ENCODE measurements at places on chromosomes 5 and 9.
A peak's percentile ranks its signal among the peaks of the same experiment; 100 is the strongest.

DNA sequence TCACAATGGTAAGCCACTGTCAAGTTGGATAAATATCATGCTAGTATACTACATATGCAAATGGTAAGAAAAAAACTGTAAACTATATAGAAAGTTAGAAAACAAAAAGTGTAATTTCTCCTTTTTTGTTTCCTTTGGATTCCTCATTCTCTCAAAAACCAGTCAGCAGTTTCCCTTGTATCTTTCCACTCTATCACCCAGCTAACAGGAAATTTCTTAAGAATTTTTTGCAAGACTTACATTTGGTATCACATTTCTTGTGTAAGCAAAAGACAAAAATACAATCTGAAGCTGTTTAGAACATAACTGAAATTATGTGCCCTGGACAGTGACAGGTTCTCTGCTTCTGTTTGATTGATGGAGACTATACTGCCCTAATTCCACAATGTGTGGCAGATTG is 25.2 kb upstream of the MSH3 start:
- DNase-seq, result no peak

DNA sequence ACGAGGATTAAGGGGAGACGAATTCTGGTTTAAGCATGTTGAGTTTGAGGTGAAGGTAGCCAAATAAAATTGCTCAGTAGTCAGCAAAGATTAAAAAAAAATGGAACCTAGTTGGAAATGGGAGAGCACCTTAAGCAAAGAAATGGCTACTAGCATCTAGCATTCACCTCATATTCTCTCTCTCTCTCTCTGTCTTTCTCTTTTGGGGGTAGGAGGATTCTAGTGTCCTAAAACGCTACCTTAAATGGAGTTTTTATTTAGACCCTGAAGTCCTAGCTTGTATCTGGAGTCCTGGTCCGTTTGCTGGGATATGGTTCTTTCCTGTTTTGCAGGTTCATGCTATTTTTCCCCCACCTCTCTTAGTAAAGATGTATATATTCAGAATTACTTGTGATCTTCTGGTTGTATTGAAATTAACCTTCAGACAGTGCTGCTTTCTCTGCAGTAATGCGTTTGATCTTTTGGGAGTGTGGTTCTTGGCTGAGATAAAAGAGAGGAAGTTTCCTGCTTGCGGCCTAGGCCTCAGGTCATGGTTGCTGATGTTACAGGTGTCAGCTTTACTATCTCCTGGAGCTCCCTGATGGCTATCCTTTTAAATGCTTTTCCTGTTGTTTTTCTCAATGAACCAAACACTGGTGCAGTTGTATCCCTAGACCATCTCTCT is 8.0 kb downstream of the TGFBR1 start:
- no peak for DNase-seq

GRCh38 chr9:136616948-136617695 is 45.6 kb upstream of the EGFL7 start:
- no peak for DNase-seq

- DNase-seq, result no peak
Measured at GRCh38 chr9:108784998-108785397, 70.8 kb downstream of the ACTL7B start.

- DNase-seq, result no peak
Measured at GRCh38 chr5:168123631-168124528, 167.6 kb upstream of the WWC1 start.

DNA sequence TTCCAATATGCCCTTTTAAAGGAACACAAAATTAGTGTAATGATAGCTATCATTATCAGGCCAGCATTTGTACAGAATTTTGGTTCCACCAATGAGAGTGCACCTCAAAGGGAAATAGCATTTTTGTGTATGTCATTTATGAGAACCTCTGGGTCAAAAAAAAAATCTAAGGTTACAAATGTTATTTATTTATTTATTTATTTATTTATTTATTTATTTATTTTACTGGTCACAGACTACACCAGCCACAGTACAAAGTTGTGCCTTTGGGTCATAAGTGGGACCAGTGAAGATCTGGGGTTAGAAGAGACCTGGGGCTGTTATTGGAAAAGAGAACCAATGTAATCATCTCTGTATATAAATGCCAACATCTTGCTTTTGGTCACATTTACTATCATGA is 523.9 kb downstream of the CETN3 start:
- DNase-seq, result no peak

DNA sequence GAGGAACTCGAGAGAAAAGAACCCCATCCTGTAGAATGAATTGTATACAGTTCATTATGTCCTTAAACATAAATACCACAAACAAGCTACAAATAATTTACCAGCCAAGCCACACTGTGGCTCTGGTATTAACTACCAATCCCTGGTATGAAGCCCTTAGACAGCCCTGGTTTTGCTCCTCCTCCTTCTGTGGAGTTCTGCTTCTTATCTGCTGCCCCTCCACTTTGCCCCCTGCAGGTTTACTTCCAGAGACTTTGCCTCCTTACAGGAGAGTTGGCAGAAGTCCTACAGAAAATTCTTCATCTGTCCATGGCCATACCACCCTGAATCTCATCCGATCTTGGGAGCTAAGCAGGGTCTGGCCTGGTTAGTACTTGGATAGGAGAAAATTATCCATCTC is 219.8 kb downstream of the ACTL7B start:
- DNase-seq, result no peak

DNA sequence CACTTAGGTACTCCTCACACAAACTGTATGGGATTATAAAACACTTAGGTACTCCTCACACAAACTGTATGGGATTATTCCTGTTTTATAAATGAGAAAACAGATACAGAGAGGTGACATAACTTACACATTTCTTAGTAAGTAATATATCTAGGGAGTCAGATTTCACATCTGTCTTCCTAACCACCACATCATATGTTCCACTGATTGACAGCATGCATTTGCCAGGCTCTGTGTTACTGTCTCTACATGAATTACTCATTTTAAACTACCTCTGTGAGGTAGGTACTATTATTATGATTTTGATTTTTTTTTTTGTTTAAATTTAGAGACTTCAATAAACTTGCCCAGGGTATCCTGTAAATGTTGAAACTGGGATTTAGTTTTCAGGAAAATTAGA is 232.7 kb downstream of the CCDC171 start:
- no peak for DNase-seq

DNA sequence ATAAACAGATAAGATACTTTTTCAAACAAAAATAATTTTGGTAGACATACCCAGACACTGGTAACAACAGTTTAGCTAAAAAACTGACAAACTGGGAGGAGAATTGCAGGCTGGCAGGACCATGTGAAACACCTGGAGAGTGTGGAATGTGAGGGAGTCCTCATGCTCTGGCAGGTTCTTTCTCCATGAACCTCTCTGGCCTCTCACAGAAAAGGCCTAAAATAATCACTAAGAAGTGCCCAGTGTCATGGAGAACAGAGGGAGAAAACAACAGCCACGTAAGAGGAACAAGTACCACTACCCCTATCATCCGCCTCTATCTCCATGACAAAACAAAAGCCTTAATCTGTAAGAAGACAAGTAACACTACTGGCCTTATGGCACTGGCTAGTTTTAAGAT is 1227.5 kb upstream of the CDH9 start:
- no peak for DNase-seq

DNA sequence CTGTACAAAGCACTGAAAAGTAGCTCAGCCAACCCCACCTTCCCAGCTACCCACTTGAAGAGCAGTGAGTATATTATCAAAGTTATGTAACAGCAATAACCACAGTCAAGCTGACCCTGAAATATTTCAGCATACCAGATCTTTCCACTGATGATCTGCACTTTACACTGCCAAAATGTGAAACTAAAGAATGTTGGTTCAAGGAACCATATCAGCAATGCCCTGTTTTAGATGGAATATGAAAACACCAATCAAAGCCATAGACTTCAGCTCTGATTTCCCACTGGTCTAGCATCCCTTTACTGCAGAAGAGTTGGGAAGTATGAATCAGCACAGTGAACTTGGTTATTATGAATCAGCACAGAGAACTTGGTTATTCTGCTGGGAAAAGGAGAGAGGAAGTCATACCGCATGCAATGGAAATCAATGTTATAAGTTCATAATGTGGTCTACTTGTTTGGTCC is 20.0 kb downstream of the CEMIP2 start:
- DNase-seq, result no peak

GRCh38 chr9:136614967-136615623 is 47.6 kb upstream of the EGFL7 start:
- no peak for DNase-seq

DNA sequence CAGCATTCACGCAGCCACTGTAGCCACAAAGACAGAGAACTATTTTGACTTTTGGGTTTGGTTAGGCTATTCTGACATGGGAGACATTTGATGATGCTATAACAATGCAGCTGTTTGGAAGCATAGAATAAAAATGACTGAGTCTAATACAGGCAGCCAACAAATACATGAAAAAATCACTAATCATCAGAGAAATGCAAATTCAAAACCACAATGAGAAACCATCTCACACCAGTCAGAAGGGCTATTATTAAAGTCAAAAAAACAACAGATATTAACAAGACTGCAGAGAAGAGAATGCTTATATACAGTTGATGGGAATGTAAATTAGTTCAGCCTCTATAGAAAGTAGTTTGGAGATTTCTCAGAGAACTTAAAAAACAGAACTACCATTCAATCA is 107.1 kb upstream of the POC5 start:
- DNase-seq, result no peak

- no peak for DNase-seq
Measured at GRCh38 chr9:122005597-122005996, 87.5 kb downstream of the TTLL11 start.

GRCh38 chr9:3337515-3338225 is 188.1 kb downstream of the RFX3 start:
- DNase-seq, result peak; percentile 8

- DNase-seq, result no peak
Measured at GRCh38 chr5:60672693-60673264, 27.2 kb downstream of the DEPDC1B start.

DNA sequence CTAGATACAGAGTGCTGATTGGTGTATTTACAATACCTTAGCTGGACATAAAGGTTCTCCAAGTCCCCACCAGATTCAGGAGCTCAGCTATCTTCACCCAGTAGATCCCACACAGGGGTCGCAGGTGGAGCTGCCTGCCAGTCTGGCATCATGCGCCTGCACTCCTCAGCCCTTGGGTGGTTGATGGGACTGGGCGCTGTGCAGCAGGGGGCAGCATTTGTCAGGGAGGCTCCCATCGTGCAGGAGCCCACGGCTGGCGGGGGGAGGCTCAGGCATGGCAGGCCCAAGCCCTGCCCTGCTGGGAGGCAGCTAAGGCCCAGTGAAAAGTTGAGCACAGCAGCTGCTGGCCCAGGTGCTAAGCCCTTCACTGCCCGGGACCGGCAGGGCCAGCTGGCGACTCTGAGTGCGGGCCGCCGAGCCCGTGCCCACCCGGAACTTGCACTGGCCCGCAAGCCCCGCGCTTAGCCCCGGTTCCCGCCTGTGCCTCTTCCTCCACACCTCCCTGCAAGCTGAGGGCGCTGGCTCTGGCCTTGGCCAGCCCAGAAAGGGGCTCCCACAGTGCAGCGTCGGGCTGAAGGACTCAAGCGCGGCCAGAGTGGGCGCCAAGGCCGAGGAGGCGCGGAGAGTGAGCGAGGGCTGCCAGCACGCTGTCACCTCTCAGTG is 314.1 kb upstream of the ATP10B start:
- DNase-seq, result no peak

- DNase-seq, result no peak
Measured at GRCh38 chr9:101469026-101469425, 33.5 kb upstream of the ALDOB start.

DNA sequence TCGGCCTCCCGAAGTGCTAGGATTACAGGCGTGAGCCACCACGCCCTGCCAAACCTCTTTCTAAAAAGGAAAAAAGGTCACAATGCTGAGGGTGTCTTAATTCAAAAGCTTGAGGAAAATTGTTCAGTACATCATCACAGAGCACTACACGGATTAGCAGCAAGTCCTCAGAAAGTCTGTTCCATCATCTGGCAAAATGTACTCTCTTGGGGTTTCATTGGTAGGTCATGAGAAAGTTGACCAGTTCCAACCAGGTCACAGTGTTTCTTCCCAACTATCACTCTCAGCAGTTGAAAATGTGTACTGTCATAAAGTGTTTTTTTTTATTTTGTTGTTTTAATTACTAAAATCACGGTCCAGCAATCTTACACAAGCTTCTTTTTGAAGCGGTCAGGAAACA is 299.6 kb downstream of the FBXL7 start:
- DNase-seq, result no peak

DNA sequence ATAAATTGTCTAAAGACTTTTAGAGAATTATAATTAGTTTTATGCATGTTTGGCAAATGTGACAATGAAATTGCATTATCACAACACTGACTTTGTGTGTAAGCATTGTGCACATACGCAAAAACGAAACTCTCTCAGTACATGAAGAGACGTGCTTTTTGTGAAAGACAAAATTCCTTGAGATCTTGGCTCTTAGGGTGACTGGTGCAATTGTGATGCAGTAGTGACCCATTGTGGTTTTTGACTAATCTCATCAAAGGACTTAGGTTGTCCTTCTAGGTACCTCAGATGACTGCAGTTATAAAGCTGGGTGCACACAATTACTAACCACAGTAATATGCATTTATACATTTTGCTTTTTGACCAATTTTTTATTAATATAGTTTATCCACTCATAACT is 25.3 kb upstream of the TYRP1 start:
- DNase-seq, result no peak

- no peak for DNase-seq
Measured at GRCh38 chr9:23658376-23659258, 167.4 kb downstream of the ELAVL2 start.

GRCh38 chr9:109311286-109311685 is 9.6 kb downstream of the EPB41L4B start:
- DNase-seq, result no peak

DNA sequence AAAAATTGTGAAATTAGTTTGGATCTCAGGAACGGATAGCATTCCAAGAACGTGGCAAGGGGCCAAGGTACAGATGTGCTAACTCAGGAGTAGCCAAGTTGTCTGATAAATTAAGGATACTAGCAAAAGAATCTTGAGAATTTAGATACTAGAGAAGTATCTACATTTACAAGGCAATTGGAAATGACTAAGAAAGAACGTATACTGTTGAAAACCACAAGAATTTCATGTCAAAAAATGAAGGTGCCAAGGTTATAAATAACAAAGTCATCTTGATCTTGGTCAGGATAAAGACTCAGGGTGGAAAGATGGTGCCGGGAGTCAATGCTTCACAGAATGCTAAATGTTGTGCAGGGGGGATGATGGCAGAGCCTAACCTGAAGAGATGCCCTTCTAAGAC is 19.2 kb downstream of the CAPSL start:
- no peak for DNase-seq
